ENCODE measurements at places on chromosomes 3 and 15.

GRCh38 chr3:156181509-156181908 lies 61.1 kb downstream of the KCNAB1 start:
- DNase-seq: no peak

GRCh38 chr3:30189900-30190299 lies 416.5 kb upstream of the TGFBR2 start:
- DNase-seq: no peak

- DNase-seq: no peak
Measured at GRCh38 chr3:195246581-195246995, 24.4 kb downstream of the XXYLT1 start.

GRCh38 chr3:189638276-189639031 lies 7.3 kb downstream of the TP63 start:
- DNase-seq: no peak

DNA sequence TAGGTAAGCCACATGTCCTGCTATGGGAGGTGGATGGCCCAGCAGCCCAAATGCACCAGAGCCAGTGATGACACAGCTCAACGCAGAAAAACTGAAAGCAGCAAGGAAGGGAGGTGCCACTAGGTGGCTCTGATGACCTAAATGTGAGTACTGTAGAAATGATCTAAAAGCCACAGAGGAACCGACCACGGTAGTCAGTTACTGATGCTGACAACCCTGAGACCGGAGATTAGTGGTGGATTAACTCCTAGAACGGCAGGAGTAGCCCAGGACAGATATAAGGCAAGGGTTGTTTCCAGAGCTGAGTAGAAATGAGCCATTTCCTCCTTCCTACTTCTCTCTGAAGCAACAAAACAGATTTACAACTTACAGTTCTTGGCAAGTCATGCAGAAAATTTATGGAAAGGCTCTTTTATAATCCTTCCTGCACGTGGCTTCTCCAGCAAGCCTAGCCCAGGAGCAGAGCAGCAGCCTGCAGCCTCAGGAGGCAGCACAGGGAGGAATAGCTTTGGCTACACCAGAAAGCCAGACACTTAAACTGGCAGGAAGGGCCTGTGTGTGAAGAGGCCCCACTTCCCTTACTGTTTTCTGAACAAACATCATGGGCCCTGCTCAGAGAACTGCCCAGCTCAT lies 13.1 kb downstream of the FBXL22 start:
- DNase-seq: peak; percentile 39

- no peak for DNase-seq
Measured at GRCh38 chr3:189606774-189607173, 24.4 kb upstream of the TP63 start.
